ENCODE measurements at places on chromosomes 2 and 18. TPM values are rescaled to one million over a fixed set of nuclear protein-coding genes. Genes with fewer than 3 reads are reported as not detected.

DNA sequence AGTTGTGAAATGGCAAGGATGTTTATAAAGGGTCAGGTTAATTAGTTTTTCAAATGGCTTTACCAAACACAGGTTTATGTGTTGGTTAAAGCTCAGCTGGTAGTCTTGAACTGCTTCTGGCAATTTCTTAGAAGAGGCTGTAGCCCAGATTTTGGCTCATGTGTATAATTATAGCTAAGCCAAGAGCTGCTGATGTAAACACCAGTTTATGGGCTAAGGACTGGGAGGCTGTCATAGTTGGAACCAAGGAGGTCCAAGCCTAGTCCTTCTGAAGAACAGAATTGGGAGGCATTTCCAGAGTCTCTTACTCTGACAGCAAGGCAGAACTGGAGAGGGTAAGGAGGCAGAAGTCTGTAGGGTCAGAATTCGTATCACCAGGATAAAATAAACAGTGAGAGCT lies 25.4 kb downstream of the UBE2E3 start:
- no peak for DNase-seq

The KIF5C gene
- 0.58 TPM for total RNA-seq

GRCh38 chr2:230899786-230900185 lies 25.3 kb downstream of the GPR55 start:
- DNase-seq, result no peak

DNA sequence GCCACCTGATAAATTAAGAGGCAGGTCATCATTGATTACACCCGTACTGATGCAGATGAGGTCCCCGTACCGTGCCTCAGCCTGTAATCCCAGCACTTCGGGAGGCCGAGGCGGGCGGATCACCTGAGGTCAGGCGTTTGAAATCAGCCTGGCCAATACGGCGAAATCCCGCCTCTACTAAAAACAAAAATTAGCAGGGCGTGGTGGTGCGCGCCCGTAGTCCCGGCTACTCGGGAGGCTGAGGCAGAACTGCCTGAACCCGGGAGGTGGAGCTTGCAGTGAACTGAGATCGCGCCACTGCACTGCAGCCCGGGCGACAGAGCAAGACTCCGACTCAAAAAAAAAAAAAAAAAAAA lies 683 bp upstream of the ENOSF1 start:
- DNase-seq, result no peak

DNA sequence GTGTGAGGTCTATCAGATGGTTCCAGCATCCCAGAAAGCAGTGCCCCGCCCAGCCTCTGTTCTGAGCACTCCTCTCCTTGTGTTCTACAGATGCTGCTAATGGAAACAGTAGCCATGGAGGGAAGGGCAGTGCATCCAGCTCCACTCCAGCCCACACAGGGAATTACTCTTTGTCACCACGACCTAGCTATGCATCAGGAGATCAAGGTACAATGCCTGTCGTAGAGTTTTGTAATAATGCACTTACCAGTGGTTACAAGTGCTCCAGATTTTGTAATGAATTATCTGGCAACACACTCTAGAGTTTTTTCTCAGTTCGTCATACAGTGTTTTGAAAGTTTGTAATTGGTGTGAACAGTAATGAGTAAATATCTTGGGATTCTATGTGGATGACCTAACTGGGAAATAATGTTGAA lies 161.1 kb downstream of the ESCO1 start:
- DNase-seq, result no peak

The SCYGR4 gene
- not detected for total RNA-seq

GRCh38 chr18:12317664-12318333 lies 9.8 kb downstream of the TUBB6 start:
- no peak for DNase-seq

DNA sequence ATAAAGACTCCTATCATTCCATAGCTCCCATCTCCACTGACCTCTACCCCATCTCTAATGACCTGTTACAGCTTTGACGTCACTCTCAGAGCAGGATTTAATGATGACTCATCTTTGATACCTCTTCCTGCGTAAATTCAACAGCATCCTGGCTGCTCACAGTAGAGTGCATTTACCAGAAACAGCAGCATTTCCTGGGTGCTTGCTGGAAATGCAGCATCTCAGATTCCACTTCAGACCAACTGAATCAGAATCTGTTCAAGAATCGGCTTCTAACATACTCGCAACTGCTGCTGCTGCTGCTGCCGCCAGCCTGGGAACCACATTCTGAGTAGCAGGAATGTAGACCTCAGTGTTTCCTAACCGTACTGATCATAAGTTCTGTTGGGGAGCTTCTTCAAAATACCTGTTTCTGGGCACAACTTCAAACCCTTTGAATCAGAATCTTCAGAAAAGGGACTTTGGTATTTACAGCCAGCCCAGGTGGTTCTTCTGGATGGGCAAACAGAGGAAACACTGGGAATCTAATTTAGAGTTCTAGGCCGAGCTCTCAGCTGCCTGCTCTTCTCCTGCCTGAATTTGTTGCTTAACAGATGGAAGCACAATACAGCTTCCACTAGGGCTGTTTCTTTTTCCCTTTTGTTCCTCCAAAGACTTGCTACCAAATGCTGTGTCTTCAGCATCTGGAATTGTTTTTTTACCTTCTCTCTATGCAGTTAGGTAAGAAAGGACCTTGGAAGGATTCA lies 241.4 kb downstream of the NCKAP5 start:
- DNase-seq, result no peak

The MAPRE3 gene
- 7.4 TPM for total RNA-seq

DNA sequence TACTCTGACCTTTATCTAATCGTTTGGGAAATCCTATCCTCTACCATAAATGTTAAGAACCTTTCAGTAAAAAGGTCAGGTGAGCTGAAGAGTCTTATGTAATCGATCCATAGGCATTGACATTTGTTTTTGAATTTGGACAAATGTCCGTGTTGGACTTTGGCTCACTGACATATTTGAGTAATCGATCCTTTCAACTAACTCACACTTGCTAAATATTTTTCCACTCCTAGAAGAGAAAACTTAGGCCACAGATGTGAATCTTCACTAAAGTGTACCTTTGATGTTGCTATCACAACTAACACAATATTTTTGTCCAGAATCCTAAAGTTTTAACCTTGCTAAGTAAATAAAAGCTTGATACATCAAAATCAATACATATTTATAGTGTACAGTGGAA lies 89.5 kb downstream of the CCDC102B start:
- DNase-seq, result no peak

The ARHGAP15 gene
- total RNA-seq, result not detected

The UNC80 gene
- total RNA-seq, result 0.06 TPM

- no peak for DNase-seq
Measured at GRCh38 chr2:193894081-193894480, 1699.3 kb upstream of the TMEFF2 start.

DNA sequence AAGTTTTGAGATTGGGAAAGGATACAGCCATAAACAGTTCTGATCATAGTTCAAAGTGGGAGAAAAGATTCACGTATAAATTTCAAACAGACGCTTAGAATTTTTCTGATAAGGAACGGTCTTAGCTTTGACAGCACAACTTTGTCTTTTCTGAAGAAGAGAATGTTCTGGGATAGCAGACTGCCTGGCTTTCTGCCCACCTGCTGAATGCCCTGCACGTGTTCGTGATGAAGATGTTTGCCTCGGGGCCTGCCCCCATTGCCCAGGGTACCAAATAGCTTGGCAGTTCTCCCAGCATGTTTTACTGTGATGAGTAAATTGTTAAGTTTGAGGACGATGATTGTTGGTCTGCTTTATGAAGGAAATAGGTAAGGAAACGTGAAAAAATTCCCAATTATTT lies 4.6 kb downstream of the MRPL33 start:
- DNase-seq, result no peak

The LBX2 gene
- 4.3 TPM for total RNA-seq

DNA sequence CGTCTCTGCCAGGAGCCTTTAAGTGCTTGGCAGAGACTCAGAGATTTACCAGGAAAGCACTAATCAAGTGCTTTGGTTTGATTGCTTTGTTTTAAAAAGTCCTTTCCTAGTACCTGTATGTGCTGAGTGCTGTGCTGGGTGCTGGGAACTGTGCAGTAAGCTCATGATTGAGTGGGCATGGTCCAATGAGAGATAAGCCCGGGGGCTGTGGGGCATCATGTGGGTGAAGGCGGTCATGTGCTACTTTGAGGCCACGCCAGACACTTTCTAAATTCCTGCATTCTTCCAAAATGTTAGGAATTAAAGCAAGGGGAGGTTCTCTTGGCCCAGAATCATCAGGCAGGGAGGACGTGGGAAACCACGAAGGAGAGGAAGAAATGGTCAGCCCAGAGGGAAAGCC lies 109.0 kb downstream of the ACAA2 start:
- DNase-seq, result no peak

DNA sequence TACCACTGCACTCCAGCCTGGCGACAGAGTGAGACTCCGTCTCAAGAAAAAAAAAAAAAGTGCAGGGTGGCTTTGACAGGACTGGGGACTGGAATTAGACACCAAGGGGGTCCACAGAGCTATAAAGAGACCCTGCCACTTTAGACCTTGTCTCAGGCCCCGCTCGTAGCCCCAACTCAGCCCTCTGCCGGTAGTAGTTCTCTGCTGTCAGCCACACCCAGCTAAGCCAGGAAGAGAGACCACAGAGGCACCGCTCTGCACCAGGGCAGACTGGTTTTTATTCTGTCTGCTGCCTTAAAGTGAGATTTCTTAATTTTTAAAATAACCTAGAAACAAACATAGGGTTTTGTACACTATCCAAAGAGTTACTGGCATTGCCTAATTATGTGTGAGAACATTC lies 66.0 kb downstream of the STEAP3 start:
- DNase-seq, result no peak

DNA sequence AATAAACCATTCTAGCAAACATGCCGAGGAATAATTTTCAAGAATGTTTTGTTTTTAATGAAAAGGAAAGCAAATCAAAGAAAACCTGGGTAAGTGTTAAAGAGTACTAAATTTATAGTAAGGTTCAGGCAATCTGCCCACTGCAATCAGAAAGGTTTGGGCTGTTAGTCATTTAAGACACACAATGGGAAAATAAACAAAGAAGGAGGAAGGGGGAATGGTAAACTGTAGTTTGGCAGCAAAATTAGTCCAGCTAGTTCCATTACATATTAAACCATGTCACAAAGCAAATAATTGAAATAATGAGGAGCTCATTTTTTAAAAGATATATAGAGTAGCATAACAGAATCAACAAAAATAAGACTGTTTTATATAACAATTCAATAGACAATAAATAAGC lies 87.5 kb upstream of the COPS8 start:
- peak; percentile 56 for DNase-seq

- DNase-seq, result no peak
Measured at GRCh38 chr18:9475643-9476591, 604 bp downstream of the RALBP1 start.

- DNase-seq, result no peak
Measured at GRCh38 chr2:105252271-105252670, 10.7 kb downstream of the GPR45 start.

The FLACC1 gene
- 0.15 TPM for total RNA-seq

DNA sequence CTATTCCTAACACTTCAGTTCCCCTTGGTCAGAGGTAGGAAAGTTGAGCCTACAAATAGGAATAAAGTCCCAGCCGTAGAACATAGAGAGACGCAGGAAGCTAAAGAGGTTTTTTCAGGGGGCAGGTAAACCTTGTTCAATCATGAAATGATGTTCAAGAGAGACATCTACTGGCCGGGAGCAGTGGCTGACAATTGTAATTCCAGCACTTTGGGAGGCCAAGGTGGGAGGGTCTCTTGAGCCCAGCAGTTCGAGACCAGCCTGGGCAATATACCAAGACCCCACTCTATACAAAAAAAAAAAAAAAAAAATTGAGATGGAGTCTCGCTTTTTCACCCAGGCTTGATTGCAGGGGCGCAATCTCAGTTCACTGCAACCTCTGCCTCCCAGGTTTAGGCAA lies 66.7 kb upstream of the DNAJC10 start:
- no peak for DNase-seq

- no peak for DNase-seq
Measured at GRCh38 chr18:9516437-9517064, 41.2 kb downstream of the RALBP1 start.

GRCh38 chr2:204026294-204026693 lies 89.7 kb downstream of the ICOS start:
- DNase-seq, result no peak

DNA sequence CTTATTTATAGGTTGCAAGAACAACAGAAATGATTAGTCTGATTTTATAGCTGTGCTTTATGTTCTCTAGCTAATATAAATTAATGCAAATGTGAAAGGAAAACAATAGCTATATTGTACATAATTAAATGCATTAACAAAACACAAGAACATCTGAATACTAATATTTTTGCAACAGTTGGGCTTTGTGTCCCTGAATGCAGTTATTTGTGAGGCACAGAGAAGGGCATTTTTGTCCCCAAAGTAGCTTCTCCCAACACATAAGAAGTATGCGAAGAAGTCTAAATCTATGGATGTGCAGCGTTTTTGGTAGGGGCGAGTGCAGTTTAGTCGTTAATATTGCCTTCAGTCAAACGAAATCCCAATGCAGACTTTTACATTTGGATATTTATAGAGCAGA lies 110.0 kb downstream of the MBP start:
- DNase-seq, result no peak

- DNase-seq, result no peak
Measured at GRCh38 chr2:122194546-122194945, 439.1 kb downstream of the TSN start.

GRCh38 chr2:233836359-233836758 lies 18.0 kb downstream of the HJURP start:
- DNase-seq, result no peak

GRCh38 chr2:122660786-122661634 lies 905.6 kb downstream of the TSN start:
- no peak for DNase-seq

- DNase-seq, result no peak
Measured at GRCh38 chr2:237486819-237487448, at the start of gene MLPH. TSS of gene MLPH (plus strand) at chr2:237487251. CDS start at chr2:237493427, 6,176 bp downstream.

The DRC1 gene
- not detected for total RNA-seq

The MEP1B gene
- total RNA-seq, result not detected

GRCh38 chr2:12960671-12961070 lies 243.9 kb downstream of the TRIB2 start:
- DNase-seq, result no peak
